ENCODE measurements at places on chromosomes 6 and 20.

GRCh38 chr6:159608961-159609651, 83.9 kb downstream of the SOD2 start:
- DNase-seq = no peak

DNA sequence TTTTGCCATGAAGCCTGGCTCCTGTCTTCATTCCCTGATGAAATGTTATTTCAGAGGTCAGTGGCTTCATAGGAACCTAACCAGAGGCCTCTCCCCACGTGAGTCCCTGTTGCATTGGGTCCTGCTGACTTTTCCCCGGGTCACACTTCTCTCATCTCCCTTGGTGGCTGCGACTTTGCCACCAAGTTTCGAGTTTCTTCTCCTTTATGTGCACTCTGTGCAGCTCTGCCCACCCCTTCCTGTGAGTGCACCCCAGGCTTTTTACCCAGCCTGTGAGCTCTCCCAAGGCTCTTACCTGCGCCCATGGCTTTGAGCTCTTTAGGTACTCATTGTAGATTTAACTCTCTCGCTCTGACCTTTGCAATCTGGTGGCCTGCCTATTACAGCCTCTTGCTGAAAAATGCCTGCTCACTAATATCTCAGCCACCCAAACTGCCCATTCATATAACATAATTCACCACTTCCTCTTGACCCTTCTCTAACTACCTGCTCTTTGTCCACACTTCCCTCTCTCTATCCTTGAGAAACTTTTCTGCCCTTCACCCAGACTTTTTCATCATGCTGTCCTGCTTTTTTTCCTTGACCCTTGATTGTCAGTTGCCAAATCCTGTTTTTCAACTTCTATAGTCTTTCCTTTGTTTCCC, 105.9 kb downstream of the SASH1 start:
- no peak for DNase-seq

GRCh38 chr6:2952557-2953095, 18.7 kb downstream of the SERPINB6 start:
- no peak for DNase-seq

GRCh38 chr6:26195376-26195923, 108.2 kb downstream of the HFE start:
- DNase-seq = no peak
